ENCODE measurements at places on chromosomes 12 and 14.

- no peak for DNase-seq
These were observed 1.6 kb downstream of the ZFP36L1 start for GRCh38 chr14:68791078-68791901.

GRCh38 chr12:14946162-14946561 is 7.8 kb upstream of the ERP27 start:
- DNase-seq: no peak

- DNase-seq: peak; percentile 42
These were observed 7.3 kb downstream of the MSI1 start for GRCh38 chr12:120361506-120362208.

- no peak for DNase-seq
These were observed 125.7 kb upstream of the DDHD1 start for GRCh38 chr14:53278602-53279506.

DNA sequence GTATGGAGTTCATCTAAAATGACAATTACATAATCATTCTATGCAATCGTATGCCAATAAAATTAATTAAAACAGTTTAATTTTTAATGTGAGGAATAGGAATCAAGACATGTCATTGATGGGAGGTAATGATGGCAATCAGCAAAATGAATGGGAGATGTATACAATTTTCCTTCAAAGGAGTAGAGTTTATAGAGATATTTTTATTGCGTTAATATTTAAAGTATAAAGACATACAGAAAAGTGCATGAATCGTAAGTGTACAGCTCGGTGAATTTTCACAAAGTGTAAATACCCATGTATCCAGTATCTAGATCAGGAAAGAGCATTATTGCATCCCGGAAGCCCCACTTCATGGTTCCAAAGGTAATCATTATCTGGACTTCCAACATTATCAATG is 1.2 kb downstream of the MIPOL1 start:
- DNase-seq: no peak

GRCh38 chr12:121330692-121331091 is 21.5 kb downstream of the ANAPC5 start:
- DNase-seq: no peak

DNA sequence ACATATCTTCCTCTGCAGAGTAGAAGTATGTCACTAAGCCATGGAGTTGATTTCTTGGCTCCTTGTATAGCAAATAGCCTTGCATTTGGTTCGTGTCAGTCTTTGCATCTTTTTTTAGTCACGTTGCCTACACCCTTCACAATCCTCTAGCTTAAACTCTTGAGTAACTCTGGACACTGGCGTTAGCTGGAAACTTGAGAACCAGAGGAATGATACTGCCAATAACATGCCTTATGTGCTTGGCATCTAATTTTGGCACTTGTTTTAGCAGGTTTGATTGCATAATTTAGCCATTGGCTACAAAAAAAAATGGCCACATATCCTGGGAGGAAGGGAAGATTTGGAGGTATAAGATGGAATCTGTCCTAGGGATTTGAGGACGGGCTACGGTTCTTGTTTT is 136.2 kb downstream of the ETV6 start:
- no peak for DNase-seq

DNA sequence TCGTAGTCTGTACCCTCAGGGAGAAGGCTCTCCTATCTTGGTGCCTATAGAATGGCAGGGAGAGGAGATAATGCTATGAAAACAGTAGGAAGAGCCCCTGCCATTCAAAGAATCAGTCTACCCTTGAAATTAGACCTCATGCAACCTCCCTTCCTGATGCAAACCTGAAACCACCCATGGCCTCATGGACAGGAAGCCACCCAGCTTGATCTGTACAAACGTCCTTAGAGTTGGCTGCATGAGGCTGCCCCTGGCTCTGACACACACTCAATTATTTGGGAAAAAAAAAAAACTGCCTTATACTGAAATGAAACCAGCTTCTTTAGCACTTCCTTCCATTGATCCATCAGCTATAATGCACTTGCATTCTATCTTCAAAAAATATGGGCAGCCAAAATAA is 116.6 kb upstream of the BCL2L14 start:
- DNase-seq: no peak

GRCh38 chr14:69708586-69709560 is 58.1 kb upstream of the SRSF5 start:
- peak; percentile 46 for DNase-seq

Data from caudate nucleus (tissue), 63 donors.